ENCODE measurements at places on chromosomes 2 and 18.

GRCh38 chr2:14693874-14694273, 61.4 kb downstream of the LRATD1 start:
- no peak for DNase-seq

GRCh38 chr2:218885981-218886947, 5.6 kb downstream of the WNT10A start:
- DNase-seq, result no peak

- DNase-seq, result no peak
Observed at GRCh38 chr18:7914834-7915670, 347.9 kb downstream of the PTPRM start.

DNA sequence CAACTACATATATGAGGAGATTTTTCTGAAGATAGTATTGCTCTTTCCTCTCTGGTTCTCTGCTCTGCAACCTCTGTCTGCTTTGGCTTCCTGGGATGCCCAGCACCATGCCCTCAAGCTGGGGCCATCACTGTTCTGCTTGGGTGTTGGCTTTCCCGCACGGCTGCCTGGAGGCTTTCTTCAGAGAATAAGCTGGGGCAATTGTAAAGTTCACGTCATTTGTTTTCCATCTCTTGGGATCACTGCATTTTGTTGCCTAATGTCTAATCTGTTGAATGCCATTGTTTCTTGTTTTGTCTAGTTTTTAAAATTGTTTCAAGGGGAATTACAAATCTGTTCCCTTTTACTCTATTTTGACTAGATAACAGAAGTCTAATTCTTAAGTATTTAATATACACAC, 437.3 kb upstream of the NRP2 start:
- no peak for DNase-seq

DNA sequence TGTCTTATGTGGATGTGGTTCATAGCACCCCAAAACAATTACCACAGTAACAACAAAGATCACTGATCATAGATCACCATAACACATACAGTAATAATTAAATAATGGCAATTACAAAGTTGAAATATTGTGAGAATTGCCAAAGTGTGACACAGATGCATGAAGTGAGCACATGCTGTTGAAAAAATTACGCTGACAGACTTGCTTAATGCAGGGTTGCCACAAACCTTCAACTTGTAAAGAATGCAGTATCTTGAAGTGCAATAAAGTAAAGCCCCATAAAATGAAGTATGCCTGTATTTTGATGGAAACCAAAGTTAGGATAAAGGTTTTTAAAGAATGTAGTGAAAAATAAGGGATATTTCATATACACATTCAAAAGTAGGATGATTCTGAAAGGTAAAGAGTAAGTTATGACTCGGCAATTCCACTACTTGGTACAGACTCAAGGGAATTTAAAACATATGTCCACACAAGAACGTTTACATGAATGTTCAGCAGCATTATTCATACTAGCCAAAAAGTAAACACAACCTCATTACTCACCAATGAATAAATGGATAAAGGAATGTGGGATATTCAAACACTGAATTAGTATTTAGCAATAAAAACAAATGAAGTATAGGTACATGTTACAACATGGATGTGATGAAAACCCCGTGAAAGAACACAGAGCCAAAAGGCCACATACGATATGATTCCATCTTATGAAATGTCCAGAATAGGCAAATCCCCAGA, 61.6 kb downstream of the SCN9A start:
- no peak for DNase-seq

- DNase-seq, result no peak
Observed at GRCh38 chr18:1015777-1016176, 111.1 kb downstream of the ADCYAP1 start.

DNA sequence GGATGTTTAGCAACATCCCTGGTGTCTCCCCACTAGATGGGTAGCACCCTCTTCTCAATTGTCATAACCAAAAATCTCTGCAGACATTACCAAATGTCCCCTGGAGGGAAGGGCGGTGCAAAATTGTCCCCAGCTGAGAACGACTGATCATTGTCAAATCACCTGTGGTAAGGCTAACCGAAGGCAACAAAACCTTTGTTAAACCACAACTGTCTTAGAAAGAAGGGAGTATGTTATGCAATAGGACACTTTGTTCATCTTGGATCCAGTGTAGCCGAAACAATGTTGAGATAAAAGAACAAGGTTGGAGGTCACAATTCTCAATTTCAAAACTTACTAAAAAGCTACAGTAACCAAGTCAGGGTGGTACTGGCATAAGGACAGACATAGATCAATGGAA, 50.3 kb upstream of the ST3GAL5 start:
- no peak for DNase-seq

Data from T-helper 9 cell (primary cell).